ENCODE measurements at places on chromosomes 6 and 20.
A peak's percentile ranks its signal among the peaks of the same experiment; 100 is the strongest.

GRCh38 chr6:45473121-45473993, 95.6 kb upstream of the SUPT3H start:
- DNase-seq, result no peak

DNA sequence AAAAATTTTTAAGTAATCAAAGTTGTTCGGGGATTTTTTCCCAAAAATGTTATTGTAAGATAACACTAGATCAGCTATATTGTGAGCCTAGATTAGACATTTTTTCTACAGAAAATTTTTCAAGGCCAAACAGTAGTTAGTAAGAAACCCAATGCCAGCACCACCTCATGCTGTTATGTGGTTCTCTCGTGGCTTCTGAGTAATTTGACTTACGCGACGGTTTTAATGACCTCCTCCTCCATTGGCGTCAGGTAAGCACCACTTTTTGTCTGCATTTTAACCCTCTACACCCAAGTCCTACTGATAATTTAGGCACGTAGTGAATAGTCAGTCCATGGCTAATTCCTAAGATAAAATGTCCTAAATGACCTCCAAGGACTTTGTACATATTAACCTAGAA, 9.7 kb downstream of the RPS6KA2 start:
- DNase-seq, result no peak

DNA sequence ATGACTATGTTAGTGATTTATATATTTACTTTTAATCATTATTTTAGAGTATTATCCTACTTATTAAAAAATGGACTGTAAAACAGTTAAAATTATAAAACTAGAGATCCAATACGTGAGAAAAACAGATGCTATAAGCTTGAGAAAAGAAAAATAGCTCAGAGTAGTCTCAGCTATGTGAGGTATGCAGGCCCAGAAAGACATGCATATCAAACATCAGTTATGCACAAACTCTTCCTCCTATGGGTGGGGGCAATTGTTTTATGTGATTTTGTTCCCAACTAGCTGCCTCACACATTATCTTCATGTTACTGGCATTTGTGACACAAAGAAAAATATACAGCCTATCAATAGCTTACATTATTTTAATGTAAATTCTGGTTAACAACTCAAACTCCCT, 28.8 kb downstream of the RARS2 start:
- no peak for DNase-seq

- no peak for DNase-seq
Measured at GRCh38 chr6:90233994-90234393, 62.6 kb downstream of the BACH2 start.

DNA sequence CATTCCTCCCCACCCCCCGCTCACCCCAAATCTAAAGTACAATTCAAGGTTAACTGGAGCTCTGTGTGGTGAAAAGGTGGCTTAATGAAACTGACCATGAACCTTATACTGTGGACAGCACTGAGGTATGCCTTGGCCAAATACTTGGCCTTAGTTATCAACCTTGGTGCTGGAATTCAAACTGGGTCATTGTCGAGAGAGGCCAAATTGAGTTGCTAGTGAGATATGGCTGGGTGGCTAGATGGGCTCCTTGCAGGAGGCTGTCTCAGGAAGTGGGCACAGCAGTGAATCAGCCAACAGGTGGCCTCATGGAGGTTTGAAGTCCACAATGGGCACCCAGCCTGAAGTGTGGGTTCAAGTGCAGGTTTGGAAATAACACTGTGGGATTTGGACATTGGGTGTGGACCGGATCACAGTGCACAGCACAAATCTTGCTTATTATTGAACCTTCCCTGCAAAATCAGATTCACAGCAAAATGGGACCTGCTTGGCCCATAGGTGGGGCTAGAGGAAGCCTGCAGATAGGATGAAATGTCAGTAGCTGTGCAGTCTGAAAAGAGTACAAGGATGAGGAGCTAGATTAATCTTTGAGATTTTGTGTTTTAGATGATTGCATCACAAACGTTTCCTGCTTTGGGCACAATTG, 5.6 kb upstream of the BTBD3 start:
- DNase-seq, result no peak

- no peak for DNase-seq
Measured at GRCh38 chr6:118679327-118679901, 28.0 kb upstream of the CEP85L start.

GRCh38 chr20:18728870-18729224, 84.7 kb upstream of the SCP2D1 start:
- DNase-seq, result no peak

GRCh38 chr6:157528931-157529653, 148.1 kb downstream of the ZDHHC14 start:
- peak; percentile 28 for DNase-seq

DNA sequence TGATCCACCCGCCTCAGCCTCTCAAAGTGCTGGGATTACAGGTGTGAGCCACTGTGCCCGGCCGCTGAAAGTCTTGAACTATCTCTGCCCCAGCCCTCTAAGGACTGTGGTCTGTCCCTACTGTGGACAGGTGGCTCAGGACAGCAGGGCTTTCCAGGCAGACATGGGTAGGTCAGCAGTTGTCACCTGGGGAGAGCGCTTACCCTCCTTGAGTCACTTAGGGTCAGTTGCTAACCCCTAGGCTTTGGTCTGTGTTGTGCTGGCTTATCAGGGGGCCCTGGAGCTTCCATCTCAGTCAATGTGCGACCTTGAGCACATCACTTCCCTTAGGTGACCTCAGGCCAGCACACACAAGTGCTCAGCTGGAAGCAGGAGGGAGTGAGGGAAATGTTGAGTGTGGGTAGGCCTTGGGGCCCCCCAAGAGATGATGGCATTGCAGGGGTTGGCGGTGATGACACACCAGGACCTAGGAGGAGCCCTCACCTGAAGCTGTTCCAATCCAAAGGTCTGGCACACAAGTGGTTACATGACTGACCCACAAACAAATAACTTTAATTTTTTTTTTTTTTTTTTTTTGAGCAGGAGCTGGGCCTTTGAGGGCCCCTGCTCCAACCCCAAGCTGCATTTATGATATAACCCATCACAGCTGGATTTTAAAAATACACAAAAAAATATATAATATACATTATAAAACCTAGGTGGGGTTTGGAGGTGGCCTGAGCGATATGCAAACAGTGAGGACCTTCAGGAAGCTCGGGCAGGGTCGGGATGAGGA, 5.1 kb downstream of the RPL10A start:
- no peak for DNase-seq

GRCh38 chr20:2778602-2779321, 21.7 kb downstream of the CPXM1 start:
- no peak for DNase-seq

- no peak for DNase-seq
Measured at GRCh38 chr20:9059931-9060330, 9.0 kb upstream of the PLCB4 start.

GRCh38 chr6:38460186-38460585, 179.5 kb downstream of the BTBD9 start:
- no peak for DNase-seq

DNA sequence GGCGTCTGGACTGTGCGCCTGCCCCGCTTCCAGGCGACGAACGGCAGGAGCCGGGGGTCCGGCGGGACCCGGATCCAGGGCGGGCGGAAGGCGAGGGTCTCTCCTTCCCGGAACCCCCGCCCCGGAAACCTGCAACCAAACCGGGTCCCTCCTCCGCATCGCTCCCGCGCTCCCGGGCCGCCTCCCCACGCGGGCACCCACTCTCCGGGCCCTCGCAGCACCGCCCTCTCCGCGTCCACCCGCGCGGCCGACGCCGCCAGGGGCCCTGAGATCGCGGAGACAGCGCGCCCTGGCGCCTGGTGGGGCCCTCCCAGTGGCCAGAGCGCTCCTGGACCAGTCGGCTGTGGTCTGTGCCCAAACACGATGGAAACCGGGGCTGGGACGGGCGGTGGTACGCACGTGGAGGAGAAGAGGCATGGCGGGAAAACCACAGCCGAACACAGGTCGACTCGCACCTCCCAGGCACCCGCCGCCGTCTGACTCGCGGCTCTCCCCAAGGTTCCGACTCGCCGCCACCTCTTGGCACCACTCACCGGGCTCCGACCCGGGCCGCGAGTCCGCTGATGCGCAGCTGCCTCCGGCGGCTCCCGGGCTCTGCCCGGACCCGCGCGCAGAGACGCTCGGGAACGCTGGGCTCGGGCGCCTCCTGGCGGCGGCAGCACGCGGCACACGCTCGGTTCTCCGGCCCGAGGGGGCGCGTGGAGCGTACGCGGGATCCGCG, 7.9 kb downstream of the NKX2-2 start:
- no peak for DNase-seq

DNA sequence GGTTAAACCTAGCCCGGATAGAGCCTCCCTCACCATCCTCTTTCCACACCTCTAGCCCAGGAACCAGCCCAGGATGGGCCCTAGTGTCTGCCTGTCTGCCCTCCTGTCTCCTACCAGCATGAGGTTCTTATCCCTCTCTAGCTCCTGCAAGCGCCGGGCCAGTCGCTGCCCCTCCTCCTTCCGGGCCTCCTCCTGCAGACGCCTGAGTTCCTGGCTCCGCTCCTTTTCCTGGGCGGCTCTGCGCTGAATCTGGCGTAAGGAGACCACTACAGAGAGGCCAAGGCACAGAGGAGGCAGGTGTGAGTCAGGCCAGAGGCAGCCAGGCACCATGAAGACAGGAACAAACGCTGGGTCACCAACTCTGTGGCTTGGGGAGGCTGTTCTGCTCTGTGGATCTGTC, 4.3 kb upstream of the PSORS1C2 start:
- no peak for DNase-seq

GRCh38 chr6:54173089-54173488, 61.8 kb downstream of the MLIP start:
- no peak for DNase-seq

DNA sequence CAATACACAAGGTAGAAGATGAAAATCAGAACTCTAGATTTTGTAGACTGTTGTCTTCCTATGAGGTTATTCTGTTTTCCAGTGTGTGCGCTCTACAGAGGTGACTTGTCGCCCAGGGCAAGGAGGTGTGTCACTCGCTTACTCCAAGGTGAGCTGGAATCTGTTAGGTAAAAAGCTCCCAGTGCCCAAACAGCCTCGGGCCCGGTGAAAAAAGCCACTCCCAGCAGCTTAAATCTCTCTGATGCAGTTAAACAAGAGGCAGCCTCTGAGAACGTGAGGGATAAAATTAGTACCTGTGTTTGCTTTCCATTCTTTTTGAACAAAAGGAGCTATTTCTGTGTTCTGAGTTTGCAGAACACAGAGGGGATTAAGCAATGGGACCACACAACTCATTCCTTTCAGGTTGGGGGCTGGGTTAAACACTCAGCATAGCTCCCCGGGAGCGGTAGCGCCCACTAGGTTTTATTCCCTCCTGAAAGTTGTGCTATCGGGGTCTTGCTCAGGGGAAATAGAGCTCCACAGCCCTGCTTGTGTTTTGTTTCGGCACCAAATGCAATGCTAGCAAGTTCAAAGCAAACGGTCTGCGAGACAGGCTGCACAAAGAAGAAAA, 181.2 kb downstream of the FOXA2 start:
- peak; percentile 67 for DNase-seq

- no peak for DNase-seq
Measured at GRCh38 chr6:147693181-147693580, 184.7 kb downstream of the SAMD5 start.

DNA sequence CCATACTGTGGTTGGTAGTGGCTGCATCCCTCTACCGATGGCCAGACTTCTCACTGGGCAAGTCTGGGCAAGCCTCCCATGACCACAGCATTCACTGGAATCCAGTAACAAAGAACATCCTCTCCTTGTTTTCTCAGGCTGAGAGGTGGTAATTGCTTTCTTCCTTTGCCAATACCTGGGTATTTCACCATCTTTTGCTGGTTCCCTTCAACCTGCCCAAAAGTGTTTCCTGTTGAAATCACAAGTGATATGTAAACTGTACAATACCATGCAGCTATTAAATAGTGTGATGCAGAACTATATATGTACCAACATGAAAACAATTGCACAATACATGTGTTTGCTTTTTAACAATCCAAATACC, at the start of gene PTCHD4:
TSS of gene PTCHD4 (minus strand) at position 55 of the 364 bp plus-strand sequence. CDS start 42,240 bp downstream, outside the sequence.
- DNase-seq, result peak; percentile 80

GRCh38 chr6:112979830-112980229, 632.7 kb downstream of the RFPL4B start:
- DNase-seq, result no peak

GRCh38 chr20:63381781-63382431, 20.8 kb upstream of the CHRNA4 start:
- DNase-seq, result no peak

DNA sequence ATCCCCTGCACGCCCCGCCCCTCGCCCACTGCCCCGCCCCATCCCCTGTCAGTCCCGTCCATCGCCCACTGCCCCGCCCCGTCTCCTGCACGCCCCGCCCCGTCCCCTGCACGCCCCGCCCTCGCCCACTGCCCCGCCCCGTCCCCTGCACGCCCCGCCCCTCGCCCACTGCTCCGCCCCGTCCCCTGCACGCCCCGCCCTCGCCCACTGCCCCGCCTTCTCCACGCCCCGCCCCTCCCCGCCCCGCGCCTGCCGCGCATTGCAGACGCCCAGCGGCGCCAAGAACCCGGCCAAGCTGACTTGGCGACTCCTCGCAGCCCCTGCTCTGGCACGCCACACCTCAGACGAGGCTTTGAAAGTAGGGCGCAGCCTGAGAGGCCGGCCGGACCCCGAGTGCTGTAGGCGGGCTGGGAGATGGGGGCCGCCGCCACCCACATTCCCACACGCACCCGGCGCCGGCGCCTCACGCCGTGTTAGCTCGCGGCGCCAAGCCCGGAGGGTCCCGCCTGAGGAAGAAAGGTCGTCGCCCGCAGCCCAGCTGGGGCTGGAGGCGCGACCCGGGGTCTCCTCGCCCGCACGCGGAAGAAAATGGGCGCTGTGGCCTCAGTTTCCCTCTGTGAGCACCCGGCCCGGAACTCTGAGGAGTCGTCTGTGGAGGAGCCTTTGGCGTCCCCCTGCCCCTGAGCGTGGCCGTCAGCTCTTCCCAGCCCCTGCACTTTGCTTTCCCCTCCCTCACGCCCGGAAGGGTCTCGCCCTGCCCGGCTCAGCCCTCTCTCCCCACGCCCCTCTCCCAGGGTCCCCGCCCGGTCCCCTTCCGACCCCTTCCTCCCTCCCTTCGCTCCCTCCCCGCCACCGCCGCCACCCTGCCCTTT, at the start of gene RAD21L1:
TSS of gene RAD21L1 (plus strand) at position 262 of the 872 bp plus-strand sequence. CDS start 2,410 bp downstream, outside the sequence.
- DNase-seq, result peak; percentile 50

DNA sequence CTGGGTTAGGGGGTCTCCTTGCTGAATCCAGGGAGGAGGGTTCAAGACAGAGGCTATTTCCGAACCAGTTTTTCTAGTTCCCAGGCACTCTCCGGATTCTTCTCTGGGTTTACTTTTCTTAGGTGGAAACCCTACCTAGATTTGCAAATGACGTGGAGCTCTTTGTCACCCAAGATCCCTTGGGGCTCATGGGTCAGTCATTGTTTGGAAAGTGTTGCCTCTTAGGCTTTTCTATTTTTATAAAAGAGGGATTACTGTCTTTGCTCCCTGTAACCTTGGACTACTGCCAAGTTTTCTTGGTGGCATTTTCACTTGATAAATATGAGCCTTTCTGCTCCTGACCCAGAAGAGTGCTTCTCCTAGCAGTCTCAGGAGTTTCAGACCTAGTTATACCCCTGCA, 33.6 kb downstream of the FAM209B start:
- no peak for DNase-seq

GRCh38 chr20:45991616-45992015, 17.1 kb upstream of the MMP9 start:
- DNase-seq, result no peak
